Omental fat pad (tissue), 4 donors: ENCODE measurements at places on chromosomes 1 and 21. TPM values are rescaled to one million over a fixed set of nuclear protein-coding genes. Genes with fewer than 3 reads are reported as not detected.

The PLD5 gene
- 0.31 TPM for total RNA-seq

The NUP210L gene
- total RNA-seq, result 0.06 TPM

The LGR6 gene
- total RNA-seq, result 0.32 TPM

The NUP133 gene
- 18.6 TPM for total RNA-seq

The NFASC gene
- total RNA-seq, result 18.4 TPM

GRCh38 chr1:193662030-193662429, 475.6 kb upstream of the B3GALT2 start:
- no peak for DNase-seq

DNA sequence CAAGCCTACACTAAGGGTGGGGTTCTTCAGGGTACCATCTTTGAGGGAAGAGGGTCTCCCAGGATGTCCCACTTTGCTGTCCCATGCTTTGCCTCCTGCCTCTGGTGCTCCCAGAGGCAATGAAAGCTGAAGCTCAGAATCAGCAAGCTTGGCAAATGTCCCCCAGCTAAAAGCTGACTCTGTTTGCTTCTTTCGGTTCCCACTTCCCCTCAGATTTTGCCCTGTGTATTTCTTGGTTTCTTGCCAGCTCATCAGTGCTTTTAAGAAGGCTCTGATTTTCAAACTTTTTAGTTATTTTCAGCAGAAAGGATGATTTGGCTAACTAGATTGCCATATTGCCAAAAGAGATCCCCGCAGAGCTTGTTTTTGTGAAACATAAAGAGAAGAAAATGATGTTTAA, 33.1 kb upstream of the COG2 start:
- DNase-seq, result no peak

GRCh38 chr1:169009666-169010065, 96.8 kb upstream of the ATP1B1 start:
- no peak for DNase-seq

GRCh38 chr1:96562094-96562493, 159.5 kb upstream of the PTBP2 start:
- no peak for DNase-seq

- no peak for DNase-seq
These were observed 22.9 kb upstream of the ATP1A1 start for GRCh38 chr1:116350097-116350645.

DNA sequence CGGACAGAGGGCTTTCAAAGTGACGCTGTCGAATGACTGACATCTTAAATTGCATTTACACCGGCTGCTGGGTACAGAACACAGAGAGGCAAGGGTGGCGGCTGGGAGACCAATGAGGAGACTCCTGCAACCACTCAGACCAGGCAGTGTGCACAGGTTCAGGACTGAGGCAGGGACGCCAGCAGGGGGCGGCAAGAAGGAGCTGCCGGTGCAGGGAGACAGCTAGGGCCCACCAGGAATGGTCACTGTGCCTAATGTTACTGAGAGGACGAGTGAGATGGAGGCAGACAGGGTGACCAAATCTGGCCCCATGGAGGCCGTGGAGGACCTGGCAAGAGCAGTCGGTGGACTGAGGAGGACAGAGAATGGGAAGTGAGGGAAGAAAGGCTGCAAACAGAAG, 23.5 kb downstream of the GLIS1 start:
- DNase-seq, result no peak

- no peak for DNase-seq
These were observed 9.5 kb upstream of the KCNA2 start for GRCh38 chr1:110615548-110616130.

DNA sequence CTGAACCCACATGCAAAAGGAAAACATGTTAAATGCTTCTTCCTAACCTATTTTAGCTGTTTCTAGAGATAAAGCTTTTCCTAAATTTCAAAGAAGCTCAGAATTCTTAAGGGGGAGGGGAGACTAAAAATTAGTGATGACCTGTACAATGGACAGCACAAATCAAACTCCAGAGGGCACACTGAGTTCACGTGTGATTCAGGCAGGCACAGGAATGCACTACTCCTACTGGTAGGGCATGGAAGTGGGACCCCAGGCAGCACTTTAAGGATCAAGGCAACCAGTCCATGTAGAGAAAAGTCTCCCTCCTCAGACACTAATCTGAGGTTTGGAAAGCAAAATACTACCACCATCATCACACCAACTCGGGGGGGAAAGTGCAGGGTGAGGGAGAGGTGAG, 31.3 kb upstream of the CLCA4 start:
- no peak for DNase-seq

GRCh38 chr1:185907246-185907645, 173.1 kb downstream of the HMCN1 start:
- no peak for DNase-seq

- DNase-seq, result no peak
These were observed 921.5 kb downstream of the TTLL7 start for GRCh38 chr1:83077411-83077810.

GRCh38 chr21:36166705-36167104, 10.1 kb downstream of the DOP1B start:
- DNase-seq, result no peak
